ENCODE measurements at places on chromosomes 11 and 22. TPM values are rescaled to one million over a fixed set of nuclear protein-coding genes. Genes with fewer than 3 reads are reported as not detected.

GRCh38 chr11:118289401-118289800 lies 15.1 kb upstream of the CD3E start:
- no peak overlapping the region for H3K27ac ChIP-seq
- no peak overlapping the region for H3K4me3 ChIP-seq
- H3K27me3 ChIP-seq = no peaks in the 10 kb centered on the region
- no peak for DNase-seq

GRCh38 chr11:128311742-128312719 lies 275.3 kb downstream of the ETS1 start:
- no peaks in the 10 kb centered on the region for H3K4me1 ChIP-seq
- no peaks in the 10 kb centered on the region for H3K36me3 ChIP-seq
- no peaks in the 10 kb centered on the region for H3K27me3 ChIP-seq
- no peak overlapping the region for H3K27ac ChIP-seq

DNA sequence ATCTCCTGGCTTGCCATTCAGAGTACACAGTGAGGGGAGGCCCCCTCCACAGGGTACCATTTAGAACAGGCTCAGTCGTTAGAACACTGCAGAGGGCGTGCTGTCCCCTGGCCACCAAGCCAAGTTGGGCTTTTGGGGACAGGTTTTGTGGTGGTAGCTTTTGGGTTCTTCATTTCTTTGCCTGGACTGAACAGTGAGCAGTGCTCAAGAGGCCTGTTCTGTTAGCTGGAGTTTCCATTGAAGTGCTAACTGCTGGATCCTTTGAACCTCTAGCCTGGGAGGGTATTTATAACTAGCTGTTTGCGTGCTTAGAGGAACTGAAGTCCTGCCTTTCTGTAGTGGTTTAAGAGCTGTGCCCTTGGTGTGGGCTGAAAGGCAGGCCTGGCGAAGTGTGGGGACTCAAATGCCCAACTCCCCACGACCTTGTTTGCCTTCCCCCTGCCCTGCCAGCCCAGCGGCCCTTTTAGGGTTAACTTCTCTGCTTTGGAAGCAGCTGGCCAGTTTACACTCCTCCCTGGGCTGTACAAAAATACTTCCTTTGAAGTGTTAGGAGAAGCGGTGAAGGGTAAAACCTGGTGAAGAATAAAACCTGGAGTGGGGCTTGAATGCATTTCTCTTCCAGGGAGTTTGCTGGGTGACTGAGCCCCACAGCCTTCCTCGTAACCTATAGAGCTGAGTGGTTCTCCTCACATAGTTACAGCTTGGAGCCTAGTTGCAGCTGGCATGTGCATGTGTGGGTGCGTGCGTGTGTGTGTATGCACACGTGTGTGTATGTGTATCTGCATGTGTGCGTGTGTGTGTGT lies 34.6 kb downstream of the ZNRF3 start:
- H3K27ac ChIP-seq = no peak overlapping the region
- H3K27me3 ChIP-seq = no peaks in the 10 kb centered on the region
- H3K4me3 ChIP-seq = no peak overlapping the region

SLC22A25 gene
- total RNA-seq = 0.48 TPM

- H3K27ac ChIP-seq = no peak overlapping the region
- H3K4me1 ChIP-seq = no peaks in the 10 kb centered on the region
- no peaks in the 10 kb centered on the region for H3K27me3 ChIP-seq
Measured at GRCh38 chr22:42632096-42632495, 8.3 kb downstream of the ATP5MGL start.

AASDHPPT gene
- total RNA-seq = 59.7 TPM

LRRC4C gene
- total RNA-seq = 2.9 TPM

Data from breast epithelium (tissue), 4 donors.